ENCODE measurements at places on chromosomes 4 and X.

- DNase-seq, result no peak
Measured at GRCh38 chr4:185500576-185500975, 29.0 kb upstream of the CCDC110 start.

- no peak for DNase-seq
Measured at GRCh38 chrX:17596061-17596460, 141.2 kb upstream of the SCML1 start.

GRCh38 chr4:3299122-3299975 is 6.5 kb downstream of the RGS12 start:
- no peak for DNase-seq

DNA sequence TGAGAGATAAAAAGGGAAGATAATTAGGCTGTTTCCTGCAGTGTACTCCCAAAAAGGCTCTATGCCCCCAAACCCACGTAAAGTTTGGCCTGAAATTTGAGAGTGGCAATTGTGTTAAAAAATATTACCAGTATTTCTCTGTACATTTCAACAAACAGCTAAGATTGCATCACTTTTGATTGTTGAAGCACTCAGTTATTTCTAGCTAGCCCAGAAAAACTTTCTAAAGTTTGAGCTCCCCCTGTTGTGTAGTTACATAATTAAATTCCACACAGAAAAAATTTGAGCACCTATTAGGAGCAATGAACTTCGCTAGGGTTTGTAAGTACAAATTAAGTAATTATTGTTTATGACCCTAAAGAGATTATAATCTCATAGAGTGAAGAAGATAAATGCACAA is 109.4 kb downstream of the DLG3 start:
- DNase-seq, result no peak

GRCh38 chr4:47704693-47705325 is 133.1 kb downstream of the CORIN start:
- DNase-seq, result no peak

DNA sequence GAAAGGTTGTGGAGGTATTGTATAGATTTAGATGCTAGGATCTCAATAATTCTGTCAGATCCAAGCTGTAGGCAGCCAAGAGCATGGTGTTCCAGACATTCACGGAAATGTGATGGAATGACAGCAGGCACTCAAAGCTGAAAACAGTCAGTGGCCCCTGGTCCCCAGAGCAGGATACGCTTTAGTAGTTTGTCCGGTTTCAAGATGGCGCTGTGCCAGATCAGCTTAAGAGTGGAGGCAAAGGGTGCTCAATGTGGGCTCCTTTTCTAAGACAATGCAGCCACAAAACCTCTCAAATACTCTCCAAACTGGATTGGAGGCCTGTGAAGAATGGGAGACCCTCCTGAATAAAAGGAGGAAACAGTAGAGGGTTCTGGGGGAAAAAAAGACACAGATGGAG is 291.2 kb upstream of the HS3ST1 start:
- DNase-seq, result no peak

DNA sequence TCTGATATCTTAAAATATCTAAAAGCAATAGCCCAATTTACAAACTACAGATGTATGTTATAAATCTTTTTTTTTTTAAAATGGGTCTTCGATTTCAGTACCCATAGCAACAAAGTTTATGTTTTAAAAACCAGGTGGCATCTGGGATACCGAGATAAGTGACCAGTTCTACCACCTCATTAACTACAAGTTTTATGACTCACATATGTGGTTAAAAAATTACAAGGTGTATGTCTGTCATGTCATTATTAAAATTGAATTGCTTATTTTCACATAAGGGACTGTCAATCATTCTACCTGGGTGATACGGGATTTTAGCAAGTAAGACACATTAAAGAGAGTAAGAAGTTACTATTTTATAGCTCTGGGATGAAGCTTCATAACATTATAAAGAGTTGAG is 192.0 kb upstream of the ETNPPL start:
- no peak for DNase-seq

DNA sequence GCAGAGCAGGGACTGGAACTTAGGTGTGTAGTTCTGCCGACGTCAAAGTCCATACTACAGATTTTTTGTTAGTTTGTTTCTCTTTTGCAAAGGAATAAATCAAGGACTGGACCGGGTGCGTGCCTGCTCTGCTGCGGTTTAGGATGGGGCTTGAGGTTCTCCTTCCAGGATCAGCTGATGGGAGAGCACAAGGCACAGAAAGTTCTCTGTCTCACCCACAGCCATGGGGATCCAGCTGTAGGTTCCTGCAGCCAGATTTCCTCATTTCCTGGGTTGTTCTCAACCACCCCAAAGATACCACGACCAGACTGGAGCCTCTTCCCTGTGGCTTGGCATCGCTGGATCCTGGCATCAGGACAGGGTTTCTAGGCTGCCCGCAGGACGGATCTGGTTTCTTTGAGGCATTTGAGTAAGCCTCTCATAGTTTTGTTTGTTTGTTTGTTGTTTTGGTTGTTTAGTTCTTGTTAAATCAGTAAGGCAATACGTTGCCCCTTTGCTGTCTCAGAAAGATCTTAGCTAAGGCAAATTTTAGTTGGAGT is 789 bp upstream of the SRPX start:
- no peak for DNase-seq

- no peak for DNase-seq
Measured at GRCh38 chr4:151238477-151238876, 38.5 kb upstream of the PRSS48 start.

DNA sequence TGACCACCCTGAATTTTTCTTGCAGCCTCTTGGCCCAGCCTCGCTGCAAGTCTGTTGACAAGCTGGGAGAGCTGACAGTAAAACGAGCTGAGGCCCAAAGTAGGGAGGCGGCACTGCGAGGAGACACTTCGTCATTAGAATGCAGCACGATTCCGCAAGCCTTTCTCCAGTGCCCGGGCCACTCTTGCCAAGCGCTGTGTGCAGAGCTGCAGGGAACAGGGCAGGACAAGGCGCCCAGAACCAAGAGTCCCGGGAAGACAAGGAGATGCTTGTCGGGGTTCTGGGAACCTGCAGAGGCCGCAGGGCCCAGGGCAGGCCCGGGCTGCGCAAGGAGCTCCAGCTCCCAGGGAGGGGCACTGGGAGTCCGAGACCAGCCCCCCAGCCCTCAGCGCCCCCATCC is 187.1 kb downstream of the BCOR start:
- no peak for DNase-seq

- DNase-seq, result no peak
Measured at GRCh38 chrX:80354966-80355465, 65.2 kb upstream of the TENT5D start.

DNA sequence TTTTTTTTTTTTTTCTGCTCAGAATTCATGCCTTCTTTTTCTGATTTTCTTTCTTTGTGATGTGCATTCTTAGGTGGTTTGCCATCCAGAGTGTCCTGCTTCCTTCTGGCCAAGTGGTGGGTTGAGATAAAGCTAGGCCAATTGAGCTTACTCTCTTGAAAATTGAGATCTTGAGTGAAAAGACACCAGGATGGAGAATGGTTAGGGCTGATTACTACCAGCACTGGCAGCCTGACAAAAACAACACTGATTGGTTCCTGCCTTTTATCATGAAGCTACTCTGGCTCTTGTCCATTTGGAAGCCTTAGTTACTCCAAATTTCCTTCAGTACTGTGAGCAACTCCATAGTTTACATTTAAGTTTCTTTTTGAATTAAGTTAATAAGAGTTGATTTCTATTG is 404.0 kb downstream of the PPARGC1A start:
- DNase-seq, result no peak

GRCh38 chrX:45007598-45007997 is 134.6 kb downstream of the KDM6A start:
- DNase-seq, result no peak

DNA sequence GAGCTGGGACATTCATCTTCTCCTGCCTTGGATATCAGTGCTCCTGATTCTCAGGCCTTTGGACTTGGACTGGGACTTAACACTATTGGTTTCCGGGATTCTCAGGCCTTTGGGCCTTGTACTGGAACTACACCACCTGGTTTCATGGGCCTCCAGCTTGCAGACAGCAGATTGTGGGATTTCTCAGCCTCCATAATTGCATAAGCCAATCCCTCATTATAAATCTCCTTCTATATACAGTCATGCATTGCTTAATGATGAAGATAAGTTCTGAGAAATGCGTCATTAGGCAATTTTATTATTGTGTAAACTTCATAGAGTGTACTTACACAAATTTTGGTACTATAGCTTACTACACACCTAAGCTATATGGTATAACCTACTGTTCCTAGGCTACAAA is 8.9 kb upstream of the CCNG2 start:
- DNase-seq, result no peak

DNA sequence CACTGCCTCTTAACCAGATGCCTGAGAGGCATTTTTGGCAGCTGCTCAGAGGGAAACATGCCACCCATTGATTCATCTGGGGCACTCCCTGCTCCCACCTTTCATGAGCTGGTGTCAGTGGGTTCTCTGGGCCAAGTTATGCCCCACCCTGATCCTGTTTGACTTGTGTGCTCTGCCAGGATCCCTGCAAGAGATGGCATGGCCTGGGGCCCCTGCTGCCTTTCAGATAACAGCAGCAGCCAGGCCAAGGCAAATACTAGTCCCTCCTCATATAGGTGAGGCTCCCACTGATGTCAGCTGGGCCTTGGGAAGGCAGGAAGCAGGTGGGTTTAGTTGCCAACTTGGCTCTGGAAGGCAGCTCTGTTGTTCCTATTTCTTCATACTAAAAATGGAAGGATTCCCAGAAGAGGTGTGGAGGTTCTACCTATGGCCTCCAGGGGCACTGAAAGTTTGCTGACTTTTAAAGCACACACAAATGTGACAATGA is 192.9 kb upstream of the RBPJ start:
- DNase-seq, result no peak

DNA sequence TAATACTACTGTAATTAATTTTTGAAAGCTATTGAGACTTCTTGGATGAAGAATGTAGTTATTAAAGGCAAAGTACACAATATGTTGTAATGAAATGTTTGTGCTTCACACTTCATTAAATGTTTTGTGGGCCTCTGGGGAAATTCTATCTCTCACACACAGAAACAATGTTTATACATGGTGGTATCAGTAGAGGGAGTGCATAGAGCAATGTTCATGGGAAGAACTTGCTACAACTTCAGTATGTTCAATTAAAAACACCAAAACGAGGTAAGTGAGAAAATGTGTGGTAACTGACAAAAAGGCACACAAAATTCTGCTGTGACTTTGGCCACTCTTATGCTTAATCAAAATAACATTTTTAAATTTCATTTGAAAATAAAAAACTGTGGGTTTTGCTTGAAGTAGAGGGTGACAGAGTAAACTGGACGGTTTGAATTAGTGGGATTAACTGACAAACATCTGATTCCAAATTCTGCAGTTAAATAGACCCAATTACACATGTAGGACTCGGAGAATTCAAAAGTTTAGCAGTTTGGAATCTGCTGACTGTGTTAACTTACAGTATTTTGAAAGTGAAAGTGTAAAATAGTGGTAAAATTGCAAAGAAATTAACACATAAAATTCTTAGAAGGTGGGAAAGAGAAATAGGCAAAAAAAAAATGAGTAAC is 111.4 kb upstream of the TTC29 start:
- no peak for DNase-seq

- DNase-seq, result no peak
Measured at GRCh38 chrX:63959975-63960374, 175.0 kb upstream of the ARHGEF9 start.

DNA sequence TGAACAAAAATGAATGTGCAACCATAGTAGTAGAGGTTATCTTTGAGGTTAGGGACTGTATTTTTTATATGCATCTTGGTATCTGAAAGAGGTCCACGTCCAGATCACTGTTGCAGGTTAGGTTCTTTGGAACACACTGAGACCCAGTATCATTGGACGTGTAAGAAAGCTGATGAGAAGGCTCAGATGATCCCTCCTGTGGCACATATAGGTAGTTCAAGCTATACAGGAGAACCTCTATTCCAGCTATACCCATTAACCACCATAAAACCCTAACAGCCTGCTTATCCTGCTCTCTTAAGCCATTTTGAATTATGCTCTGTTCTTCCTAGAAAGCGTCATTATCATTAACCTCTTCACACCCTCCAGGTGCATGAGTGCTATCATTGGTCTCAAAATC is 930.7 kb upstream of the HS3ST1 start:
- no peak for DNase-seq

DNA sequence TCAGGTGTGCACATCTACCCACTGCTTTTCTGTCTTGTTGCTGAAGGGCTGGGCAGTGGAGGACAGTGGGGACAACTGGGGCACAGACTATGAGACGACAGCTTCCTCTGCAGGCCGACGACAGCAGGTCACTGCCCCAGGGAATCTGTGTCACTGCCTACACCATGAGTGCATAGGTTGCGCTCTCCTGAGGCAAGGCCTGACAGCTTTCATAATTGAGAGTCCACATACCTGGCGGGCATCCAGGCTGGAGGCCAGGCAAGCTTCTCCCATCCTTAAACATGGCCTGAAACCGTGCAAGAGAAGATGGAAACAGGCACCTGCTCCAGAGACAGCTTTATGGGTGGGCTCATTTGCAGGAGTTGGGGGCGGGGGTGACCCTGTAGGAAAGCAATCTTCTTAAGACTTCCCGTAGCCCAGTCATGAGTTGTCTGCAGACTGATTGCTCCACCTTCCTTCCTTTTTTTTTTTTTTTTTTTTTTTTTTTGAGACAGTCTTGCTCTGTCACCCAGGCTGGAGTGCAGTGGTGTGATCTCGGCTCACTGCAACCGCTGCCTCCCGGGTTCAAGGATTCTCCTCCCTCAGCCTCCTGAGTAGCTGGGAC is 2.9 kb downstream of the ANOS1 start:
- DNase-seq, result no peak

GRCh38 chrX:13764765-13765164 is 30.2 kb downstream of the OFD1 start:
- DNase-seq, result peak; percentile 29

DNA sequence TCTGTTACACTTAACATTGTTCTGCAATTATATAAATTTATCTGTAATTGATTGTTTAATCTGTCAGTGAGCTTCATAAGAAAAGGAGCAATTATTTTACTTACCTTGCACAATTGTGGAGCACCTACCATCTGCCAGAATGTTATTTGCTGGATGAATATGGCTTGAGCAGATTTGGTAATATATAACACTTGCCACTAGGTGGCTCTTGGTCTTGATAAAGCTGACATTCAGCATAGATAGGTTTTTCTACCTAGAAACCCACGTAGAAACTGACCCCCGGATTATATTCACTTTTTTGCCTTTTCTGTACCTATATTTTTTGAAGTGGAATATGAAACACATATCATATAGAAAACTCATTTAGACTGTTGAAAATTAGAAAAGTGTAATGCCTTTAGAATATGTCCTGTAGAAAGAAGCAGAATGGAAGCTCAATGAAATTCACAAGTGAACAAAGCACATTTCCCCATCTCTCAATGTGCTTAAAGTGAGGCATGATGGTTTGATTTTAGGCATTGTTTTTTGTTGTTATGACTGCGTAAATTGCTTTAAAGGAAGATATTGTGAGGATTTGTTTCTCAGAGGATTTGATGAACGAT is 9.5 kb downstream of the RBPJ start:
- peak; percentile 17 for DNase-seq

GRCh38 chrX:152901816-152902501 is 4.1 kb downstream of the ZNF185 start:
- no peak for DNase-seq

GRCh38 chr4:85514783-85515182 is 39.8 kb downstream of the ARHGAP24 start:
- no peak for DNase-seq

GRCh38 chr4:41043465-41043864 is 170.9 kb downstream of the APBB2 start:
- DNase-seq, result no peak

GRCh38 chr4:24978291-24979075 is 52.3 kb downstream of the LGI2 start:
- DNase-seq, result no peak

All from cerebellar nuclear complex (tissue), 1 donor.